ENCODE measurements at places on chromosomes 4 and X.
A peak's percentile ranks its signal among the peaks of the same experiment; 100 is the strongest.

- DNase-seq: no peak
These were observed at the start of gene CPLX1 for GRCh38 chr4:825971-826330. Gene CPLX1 (minus strand): TSS chr4:826129. CDS start chr4:824522, 1,607 bp downstream.

GRCh38 chr4:2934077-2934812, 29.0 kb downstream of the NOP14 start:
- DNase-seq: peak; percentile 70

GRCh38 chr4:46554760-46555465, 165.0 kb upstream of the GABRA2 start:
- no peak for DNase-seq

DNA sequence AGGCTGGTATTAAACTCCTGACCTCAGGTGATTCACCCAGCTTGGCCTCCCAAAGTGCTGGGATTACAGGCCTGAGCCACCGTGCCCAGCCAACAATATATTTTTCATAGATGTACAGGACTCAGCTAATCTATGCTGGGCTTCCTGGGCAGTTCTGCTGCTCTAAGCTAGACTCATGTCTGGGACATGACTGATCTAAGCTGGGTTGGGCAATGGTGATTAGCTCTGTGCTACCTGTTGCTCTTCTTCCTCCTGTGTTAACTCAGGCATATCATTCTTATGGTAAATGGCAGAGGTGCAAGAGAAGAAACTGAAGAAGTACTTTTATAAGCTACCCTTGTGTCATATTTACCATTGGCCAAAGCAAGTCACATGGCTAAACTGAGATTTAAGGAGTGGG, 11.4 kb upstream of the SUPT20HL2 start:
- DNase-seq: no peak

DNA sequence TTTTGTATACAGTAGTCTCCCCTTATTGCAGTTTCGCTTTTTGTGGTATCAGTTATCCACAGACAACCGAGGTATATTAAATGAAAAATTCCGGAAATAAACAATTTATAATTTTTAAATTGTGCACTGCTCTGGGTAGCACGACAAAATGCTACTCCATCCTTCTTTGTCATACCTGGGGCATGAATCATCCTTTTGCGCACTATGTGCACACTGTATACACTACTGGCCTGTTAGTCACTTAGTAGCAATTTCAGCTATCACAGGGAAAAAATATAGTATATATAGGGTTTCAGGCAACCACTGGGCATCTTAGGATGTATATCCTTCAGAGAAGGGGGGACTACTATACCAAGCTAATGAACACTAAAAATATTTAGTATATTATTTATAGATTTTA, 198.8 kb upstream of the FAT4 start:
- peak; percentile 65 for DNase-seq

DNA sequence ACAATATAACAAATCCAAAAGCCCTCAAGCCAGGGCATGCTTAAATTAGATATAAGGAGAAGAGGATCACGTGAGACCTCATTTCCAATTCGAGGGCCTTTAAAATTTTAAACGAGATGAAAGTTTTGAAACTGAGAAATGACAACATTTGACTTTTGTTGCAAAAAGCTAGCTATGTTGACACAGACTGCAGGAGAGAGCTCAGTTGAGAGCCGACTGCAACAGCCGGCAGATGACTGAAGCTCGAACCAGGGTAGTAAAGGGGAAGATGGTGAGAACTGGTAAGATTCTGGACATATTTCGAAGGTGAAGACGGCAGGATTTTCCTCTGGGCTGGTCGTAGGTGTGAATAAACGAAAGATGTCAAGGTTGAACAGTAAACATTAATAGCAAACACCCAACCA, 773 bp downstream of the PRMT9 start:
- DNase-seq: peak; percentile 51

GRCh38 chr4:59869559-59869958, 1330.6 kb upstream of the ADGRL3 start:
- DNase-seq: no peak

- no peak for DNase-seq
These were observed 27.4 kb downstream of the ABLIM2 start for GRCh38 chr4:8131210-8131609.

GRCh38 chr4:5940470-5941203, 47.8 kb upstream of the CRMP1 start:
- no peak for DNase-seq

DNA sequence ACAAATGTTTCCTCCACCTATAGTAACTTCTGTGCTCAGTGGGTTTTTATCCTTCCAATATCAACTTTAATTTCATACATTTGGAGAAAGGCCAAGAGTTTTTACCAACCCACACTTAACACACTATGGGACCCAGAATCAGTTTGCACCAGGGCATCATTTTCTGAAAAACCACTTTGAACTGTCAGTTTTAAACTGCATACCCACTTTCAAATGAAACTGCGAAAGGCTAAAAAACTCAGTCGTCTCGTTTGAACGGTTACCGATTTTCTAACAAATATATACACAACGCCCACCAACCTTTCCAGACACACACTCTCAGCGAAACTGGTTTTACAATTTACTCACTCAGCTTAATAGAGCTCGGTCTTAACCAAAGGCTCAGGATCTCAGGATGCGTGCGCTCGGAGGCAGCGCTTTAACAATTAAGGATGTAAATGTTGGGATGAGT, 376 bp downstream of the ABCG2 start:
- no peak for DNase-seq

DNA sequence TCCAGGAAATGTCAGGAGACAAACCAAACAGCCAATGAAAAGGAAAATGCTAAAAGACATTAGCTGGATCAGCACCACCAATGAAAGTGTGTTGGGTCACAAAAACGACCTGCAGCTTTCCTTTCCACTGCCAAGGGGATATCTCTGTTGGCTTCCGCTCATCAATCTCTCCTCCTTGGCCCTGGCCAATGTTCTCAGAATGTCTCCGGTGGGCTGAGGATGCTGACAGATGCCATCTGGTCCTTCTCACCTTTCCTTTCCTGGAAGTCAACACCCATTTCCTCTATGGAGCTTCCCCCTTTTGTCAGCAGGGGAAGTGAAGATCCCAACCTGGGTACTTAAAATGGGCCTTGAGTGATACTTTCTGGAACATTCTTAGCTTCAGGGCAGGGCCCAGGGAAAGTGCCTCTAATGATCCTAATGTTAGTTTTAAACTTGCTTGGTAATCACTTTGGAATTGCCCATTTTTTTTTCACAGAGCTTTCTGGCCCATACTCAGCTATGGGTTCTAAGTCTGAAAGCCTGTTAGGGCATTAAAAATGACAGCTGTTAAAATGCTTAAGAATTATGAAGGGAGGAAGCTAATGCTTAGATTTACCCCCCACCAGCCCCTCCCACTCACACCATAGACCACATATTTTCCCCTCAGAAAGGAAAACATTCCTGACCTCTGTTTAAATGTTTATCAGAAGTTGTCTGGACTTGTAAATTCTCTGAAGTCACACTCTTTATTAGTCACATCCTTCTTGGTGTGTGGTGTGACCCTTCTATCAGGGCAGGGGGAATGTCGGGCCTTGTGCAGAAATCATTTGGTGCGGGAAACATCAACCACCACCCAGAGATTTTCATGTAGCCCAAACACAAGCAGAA, 29.2 kb downstream of the IGFBP7 start:
- peak; percentile 85 for DNase-seq

DNA sequence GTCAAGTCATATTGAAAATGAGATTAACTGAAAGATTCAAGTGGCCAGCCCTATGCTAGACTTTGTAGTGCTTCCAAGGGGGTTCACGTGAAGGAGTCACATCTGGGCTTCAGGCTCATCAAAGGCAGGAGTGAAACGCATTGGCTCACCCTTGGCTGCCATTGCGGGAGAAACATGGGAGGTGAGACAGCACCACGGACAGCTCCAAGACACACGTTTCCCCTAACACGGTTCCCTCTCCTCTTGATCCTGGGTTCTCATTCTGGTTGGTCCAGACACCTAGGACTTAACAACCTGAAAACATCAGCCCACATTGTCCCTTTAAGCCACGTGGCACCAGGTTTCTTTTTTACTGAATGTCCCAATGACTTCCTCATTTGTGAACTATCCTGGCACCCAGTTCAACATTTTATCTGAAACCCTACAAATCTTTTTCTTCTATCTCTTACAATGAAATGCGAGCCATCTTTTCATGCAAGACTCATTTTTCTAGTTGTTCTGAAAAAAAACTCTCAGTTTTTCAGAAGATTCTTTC, 279.0 kb upstream of the VCX3A start:
- DNase-seq: no peak

DNA sequence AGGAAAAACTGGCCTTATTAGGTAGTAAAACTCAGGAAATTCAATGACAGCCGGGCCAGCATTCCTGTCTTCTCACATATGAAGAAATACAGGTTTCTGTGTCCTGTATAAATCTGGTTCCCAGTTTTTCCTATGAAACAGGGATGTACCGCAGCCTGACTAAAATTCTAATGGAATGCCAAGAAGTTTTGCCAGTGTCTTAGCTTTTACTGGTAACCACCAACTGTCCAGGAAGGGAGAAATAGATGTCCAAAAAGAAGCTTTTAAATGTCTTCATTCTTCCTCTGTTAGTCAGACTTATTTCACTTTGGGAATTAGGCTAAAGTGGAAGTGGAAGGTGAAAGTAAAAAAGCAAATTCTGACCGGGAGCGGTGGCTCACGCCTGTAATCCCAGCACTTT, 108.0 kb upstream of the TBL1X start:
- peak; percentile 14 for DNase-seq

DNA sequence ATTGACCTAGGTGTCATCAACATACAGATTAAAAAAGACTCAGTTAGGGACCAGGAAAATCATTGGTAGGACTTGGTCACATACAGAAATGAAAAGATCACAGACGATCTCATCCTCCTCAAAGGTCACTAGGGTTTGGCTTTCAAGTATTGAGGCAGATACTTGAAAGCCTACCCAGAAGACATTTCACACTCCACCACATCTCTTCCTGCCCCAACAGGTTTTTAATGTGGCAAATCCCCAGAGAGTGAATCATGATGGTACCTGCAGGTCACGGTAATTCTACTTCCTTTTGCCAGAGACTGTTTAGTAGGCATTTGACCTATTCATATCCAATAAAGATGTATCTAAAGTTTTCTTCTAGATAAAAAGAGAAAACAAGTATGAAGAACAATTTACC, 44.1 kb downstream of the INPP4B start:
- no peak for DNase-seq

DNA sequence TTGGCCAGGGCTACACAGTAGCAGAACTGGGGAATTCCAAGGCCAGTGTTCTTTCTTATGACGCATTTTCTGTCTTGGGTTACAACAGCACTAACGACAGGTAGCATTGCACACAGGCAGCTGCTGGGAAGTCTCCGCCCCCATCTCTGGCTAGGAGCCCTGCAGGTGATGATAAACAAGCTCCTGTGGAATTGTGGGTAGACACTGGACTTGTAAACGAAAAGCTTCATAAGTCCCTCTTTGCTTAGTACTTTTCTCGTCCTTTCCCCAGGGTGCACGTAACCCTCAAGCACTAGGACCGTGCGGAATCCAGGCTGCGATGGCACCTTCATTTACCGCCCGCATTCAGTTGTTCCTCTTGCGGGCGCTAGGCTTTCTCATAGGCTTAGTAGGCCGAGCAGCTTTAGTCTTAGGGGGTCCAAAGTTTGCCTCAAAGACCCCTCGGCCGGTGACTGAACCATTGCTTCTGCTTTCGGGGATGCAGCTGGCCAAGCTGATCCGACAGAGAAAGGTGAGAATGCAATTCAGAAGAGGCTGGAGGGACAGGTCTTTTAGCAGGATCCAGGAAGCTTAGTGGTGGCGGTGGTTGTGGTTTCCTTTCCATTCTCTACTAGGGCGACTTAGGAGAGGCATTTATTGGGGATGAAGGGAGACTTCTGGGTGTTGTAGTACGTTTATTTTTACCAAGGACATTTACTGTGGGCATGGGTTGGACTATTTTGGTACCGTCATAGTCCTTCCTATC, at the start of gene FAAH2:
Gene FAAH2 (plus strand): TSS at position 200 of the 745 bp plus-strand sequence. CDS start 120 bp downstream, at position 320.
- no peak for DNase-seq

- no peak for DNase-seq
These were observed 154.1 kb upstream of the CXCL13 start for GRCh38 chr4:77451530-77451929.

DNA sequence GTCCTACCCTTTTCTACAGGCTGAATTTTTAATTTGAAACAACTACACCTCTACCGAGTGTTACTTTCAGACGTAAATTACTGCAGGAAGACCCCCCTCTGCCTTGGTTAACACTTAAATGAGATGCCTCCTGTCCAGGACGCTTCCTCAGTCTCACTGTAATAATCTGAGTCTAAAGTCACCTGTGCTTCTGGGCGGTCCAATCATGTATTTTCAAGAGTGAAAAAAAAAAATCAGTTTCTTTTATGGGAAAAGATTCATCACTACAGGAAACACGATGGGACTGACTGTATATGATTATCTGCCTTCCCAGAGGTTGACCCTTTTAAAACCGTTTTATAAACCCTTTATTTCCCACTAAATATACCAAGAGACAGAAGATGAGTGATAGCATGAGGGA, 776 bp downstream of the RBM47 start:
- no peak for DNase-seq

DNA sequence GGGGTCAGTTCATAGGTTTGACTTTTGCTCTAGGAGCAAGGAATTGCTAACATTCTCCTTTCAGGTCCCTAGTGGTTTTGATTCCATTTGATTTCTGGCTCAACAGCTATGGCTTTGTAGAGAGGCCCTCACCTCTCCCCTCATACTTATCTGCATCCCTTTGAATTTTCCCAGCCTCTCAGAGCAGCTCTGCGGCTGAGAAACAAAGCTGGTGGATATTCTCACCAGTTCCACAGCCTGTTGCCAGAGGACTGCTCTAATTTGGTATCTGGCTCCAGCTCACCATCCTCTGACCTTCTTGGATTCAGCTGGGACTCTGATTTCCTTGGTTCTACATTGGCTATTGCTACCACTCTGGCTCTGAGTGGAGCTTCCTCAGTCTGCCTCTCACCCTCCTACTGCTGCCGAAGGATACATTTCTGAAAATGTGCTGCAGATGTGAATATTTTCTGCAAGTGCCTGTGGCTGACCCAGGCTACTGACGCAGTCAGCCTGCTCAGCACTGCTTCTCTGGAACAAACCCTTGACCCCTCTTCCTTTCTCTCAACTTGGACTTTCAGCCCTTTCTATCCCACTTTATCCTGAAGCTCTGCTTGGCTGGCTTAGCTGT, 110.9 kb upstream of the ENPEP start:
- DNase-seq: peak; percentile 49

- no peak for DNase-seq
These were observed 22.8 kb downstream of the NDST4 start for GRCh38 chr4:115090483-115091075.

- DNase-seq: peak; percentile 83
These were observed 139.8 kb downstream of the CLCN4 start for GRCh38 chrX:10296576-10296975.

GRCh38 chr4:82621251-82621650, 59.5 kb upstream of the TMEM150C start:
- DNase-seq: no peak

GRCh38 chrX:15820106-15821073, 30.1 kb downstream of the ZRSR2 start:
- DNase-seq: no peak

GRCh38 chrX:111609206-111609605, 71.8 kb upstream of the ALG13 start:
- no peak for DNase-seq
